ENCODE measurements at places on chromosomes 4 and X. TPM values are rescaled to one million over a fixed set of nuclear protein-coding genes. Genes with fewer than 3 reads are reported as not detected.

GRCh38 chr4:35963974-35964515 lies 280.3 kb downstream of the ARAP2 start:
- H3K4me1 ChIP-seq = no peaks in the 10 kb centered on the region
- no peaks in the 10 kb centered on the region for H3K36me3 ChIP-seq
- H3K27ac ChIP-seq = no peak overlapping the region
- DNase-seq = no peak
- H3K4me3 ChIP-seq = no peak overlapping the region
- H3K27me3 ChIP-seq = no peaks in the 10 kb centered on the region

ASMT gene
- not detected for total RNA-seq

DNA sequence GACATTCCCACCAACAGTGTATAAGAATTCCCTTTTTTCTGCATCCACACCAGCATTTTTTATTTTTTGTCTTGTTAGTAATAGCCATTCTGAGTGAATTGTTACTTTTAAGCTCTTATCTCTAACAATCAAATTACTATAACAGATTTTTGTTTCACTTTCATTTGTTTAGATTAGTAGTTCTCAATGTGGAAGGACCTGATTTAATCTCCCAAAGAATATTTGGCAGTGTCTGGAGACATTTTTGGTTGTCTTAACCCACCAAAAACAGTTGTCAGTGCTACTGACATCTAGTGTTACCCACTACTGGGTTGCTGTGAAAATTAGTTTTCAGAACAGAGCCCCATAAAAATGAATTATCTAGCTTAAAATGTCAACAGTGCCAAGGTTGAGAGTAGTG lies 37.9 kb downstream of the RUFY3 start:
- no peak overlapping the region for H3K4me3 ChIP-seq
- no peaks in the 10 kb centered on the region for H3K27me3 ChIP-seq
- H3K4me1 ChIP-seq = peaks cover 2% of the 10 kb centered on the region
- no peak overlapping the region for H3K27ac ChIP-seq

- no peaks in the 10 kb centered on the region for H3K4me1 ChIP-seq
- H3K4me3 ChIP-seq = no peak overlapping the region
Observed at GRCh38 chrX:7316280-7316679, 168.3 kb upstream of the PUDP start.

MID2 gene
- 14.9 TPM for total RNA-seq

- DNase-seq = no peak
- no peak overlapping the region for H3K4me3 ChIP-seq
- H3K27ac ChIP-seq = no peak overlapping the region
- no peaks in the 10 kb centered on the region for H3K27me3 ChIP-seq
Observed at GRCh38 chr4:176810481-176811249, 17.9 kb upstream of the VEGFC start.

DNA sequence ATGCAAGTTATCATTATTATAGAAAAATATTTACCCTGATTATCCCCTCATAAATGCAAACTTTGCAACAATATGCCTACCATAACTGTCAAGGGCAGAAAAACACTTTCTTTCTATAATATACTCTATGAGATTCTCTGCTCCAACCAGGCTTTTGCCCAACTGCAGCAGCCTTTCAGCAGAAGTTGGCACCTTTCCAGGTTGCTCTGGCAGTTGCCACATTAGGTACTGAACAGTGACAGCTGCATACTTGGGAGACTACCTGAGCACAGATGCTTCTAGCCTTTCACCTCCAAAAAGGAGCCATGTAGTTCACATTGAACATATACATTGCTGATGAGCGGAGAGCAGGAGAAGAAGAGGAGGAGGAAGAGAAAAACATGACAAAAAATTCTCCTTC lies 69.5 kb upstream of the BRWD3 start:
- no peaks in the 10 kb centered on the region for H3K27me3 ChIP-seq
- H3K4me1 ChIP-seq = no peaks in the 10 kb centered on the region
- DNase-seq = no peak
- H3K36me3 ChIP-seq = no peaks in the 10 kb centered on the region
- no peak overlapping the region for H3K27ac ChIP-seq
- no peak overlapping the region for H3K4me3 ChIP-seq

RIPPLY1 gene
- total RNA-seq = not detected

GPR101 gene
- not detected for total RNA-seq

SMIM10 gene
- not detected for total RNA-seq

DNA sequence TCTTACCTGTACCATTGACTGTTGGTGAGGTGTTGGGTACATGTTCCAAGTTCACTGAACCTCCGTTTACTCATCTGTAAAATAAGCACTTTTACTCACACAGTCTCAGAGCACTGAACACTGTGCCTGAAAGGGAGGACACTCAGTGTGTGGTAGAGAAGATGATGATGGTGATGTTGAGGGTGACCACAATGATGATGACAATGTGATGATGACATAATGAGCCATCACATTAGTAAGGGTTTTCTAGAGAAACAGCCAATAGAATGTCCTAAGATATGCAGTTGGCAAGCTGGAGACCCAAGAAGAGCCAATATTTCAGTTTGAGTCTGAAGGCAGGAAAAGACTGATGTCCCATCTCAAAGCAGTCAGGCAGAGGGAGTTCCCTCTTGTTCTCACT lies 315.4 kb upstream of the IGFBP7 start:
- H3K27me3 ChIP-seq = no peaks in the 10 kb centered on the region
- H3K4me1 ChIP-seq = no peaks in the 10 kb centered on the region
- no peak overlapping the region for H3K4me3 ChIP-seq
- no peaks in the 10 kb centered on the region for H3K36me3 ChIP-seq
- no peak overlapping the region for H3K27ac ChIP-seq
- DNase-seq = no peak

DNA sequence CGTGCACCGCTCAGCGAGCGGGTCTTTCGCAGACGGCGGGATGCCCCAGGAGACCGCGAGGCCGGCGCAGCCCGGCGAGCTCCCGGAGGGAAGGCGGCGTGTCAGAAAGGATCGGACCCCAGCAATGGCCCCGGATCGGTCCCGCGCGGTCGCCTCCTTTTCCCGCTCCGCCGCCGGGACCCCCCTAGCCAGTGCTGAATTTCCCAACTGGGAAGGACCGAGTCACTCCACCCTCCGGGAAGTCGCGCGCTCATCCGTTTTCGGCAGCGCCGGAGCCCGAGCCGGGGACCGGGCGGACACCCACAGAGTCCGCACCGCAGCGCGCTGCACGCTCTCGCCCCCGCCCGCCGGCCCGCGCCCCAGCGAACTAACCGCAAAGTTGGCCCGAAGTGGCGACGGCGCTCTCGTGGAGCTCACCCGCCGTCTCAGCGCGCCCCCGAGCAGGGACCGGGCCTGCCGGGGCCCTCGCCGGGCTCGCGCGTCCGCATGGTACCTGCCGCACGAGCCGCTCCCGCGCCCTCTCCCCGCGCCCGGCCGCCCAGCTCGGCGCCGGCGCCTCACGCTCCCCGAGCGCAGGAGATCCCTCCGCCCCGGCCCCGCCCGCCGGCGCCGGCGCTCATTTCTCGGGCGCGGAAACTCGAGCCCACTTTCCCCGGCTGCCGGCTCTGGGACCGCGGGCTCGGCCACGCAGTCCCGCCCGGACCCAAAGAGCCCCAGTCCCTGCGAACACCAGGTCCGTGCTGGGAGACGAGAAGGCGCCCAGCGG lies at the start of gene FAT1:
Gene FAT1, minus strand, starts transcription at position 565 of the 766 bp plus-strand sequence. CDS start 14,029 bp downstream, outside the sequence.
- no peak within 1 kb of the TSS for H3K4me3 ChIP-seq
- H3K27me3 ChIP-seq = peaks cover 24% of the 10 kb centered on the region
- no peaks in the 10 kb centered on the region for H3K4me1 ChIP-seq
- H3K36me3 ChIP-seq = no peaks in the 10 kb centered on the region

NAP1L3 gene
- total RNA-seq = 6.0 TPM

- no peaks in the 10 kb centered on the region for H3K27me3 ChIP-seq
- DNase-seq = no peak
- H3K27ac ChIP-seq = no peak overlapping the region
Observed at GRCh38 chr4:7289589-7289988, 97.3 kb downstream of the SORCS2 start.

DNA sequence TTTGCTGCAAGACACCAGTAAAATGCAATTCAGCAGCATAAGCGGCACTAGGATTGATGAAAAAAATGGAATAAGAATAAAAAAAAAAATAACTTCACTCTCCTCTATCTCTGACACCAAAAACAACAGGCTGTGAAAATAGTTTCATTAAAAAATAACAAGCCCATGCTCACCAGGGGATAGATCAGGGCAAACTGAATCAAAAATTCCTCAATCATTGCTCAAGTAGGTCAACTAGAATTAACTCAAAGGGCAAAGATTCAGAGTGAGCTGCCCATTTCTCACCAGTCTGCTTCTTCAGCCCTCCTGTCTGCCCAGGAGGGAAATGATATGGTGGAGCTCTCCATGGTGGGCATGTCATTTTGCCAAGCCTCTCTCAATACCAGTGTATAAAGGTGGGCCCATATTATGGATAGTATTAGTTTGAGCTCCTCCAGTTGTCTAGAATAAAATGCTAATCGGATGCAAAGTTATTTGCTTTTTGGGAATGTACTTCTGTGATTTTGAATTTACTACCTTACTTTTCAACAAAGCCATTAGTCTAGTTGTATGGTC lies 153.9 kb downstream of the UNC5C start:
- H3K36me3 ChIP-seq = no peaks in the 10 kb centered on the region
- DNase-seq = no peak
- no peak overlapping the region for H3K4me3 ChIP-seq
- H3K27me3 ChIP-seq = no peaks in the 10 kb centered on the region
- no peak overlapping the region for H3K27ac ChIP-seq

Measured in T-cell (primary cell).